Calu3 (cell line): ENCODE measurements at places on chromosomes 1 and 21.
A peak's percentile ranks its signal among the peaks of the same experiment; 100 is the strongest.

GRCh38 chr21:29384683-29385359, 86.1 kb downstream of the BACH1 start:
- no peak for DNase-seq

GRCh38 chr1:210496063-210496462, 167.4 kb downstream of the HHAT start:
- DNase-seq: no peak

- peak; percentile 37 for DNase-seq
These were observed 145.4 kb downstream of the SLC45A1 start for GRCh38 chr1:8463144-8463927.

DNA sequence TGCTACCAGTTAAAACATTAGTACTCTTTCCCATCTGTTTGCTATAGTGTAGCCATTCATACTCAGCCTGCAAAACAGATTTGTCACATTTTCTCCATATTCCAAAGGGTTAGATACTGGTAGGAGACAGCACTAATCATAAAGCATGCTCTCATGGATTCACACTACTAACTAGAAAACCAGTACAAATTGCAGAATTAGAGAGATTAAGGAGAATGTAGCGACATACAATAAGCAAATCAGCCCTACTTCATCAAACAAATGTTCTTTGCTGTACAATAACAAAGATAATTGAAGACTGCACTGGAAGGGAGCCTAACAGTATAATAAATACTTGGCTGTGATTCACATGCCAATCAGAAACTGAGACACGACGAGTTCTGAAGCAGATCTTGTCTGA, 368.0 kb upstream of the PRMT6 start:
- no peak for DNase-seq

DNA sequence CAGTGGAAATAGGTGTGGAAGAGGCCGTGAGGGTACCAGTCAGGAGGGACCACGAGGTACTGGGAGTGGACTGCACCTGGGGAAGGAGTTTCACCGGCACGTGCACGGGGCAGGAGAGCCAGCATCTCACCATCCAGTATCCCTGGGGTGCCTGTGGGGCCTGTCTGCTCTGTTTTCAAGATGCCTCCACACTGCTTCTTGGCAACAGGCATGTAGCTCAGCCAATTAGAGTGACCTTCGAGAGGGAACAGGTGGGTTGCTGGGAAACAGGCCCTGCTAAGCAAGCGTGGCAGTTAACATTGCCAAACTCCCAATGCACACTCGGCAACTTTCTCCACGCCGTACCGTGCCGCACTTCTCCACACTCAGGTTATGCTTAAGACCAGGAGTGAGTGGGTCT, 17.7 kb downstream of the KCNC4 start:
- DNase-seq: no peak

DNA sequence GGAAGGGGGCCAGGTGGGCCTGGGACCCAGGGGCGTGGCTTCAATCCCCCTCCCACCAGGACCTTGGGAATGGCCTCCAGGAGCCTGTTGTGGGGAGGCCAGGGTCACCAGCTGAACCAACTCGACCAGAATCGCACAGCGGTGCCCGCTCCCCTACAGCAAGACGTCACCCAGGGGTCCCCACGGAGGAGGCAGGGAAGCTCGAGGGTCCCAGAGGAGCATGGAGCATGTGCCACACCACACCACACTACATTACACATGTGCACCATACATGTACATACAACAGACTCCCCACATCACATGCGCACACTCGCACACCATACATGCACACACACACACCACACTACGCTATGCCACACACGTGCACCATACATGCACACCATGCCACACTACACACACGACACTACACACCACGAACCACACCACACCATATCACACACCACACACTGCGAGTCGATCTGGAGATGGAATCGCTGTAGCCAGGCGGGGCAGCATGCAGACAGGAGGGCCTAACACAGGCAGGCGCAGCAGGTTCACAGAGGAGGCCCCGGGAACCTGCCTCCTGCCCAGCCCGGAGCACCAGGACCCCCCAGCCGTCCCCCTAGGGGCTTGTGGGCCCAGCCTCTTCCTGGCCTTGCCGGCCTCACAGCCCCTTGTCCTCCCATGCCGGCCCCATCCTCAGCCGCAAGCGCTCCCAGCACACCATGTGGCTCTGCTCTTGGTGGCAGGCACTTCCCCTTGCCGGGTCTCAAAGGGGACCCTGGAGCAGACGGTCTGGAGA, 596 bp downstream of the ITGB2 start:
- no peak for DNase-seq

DNA sequence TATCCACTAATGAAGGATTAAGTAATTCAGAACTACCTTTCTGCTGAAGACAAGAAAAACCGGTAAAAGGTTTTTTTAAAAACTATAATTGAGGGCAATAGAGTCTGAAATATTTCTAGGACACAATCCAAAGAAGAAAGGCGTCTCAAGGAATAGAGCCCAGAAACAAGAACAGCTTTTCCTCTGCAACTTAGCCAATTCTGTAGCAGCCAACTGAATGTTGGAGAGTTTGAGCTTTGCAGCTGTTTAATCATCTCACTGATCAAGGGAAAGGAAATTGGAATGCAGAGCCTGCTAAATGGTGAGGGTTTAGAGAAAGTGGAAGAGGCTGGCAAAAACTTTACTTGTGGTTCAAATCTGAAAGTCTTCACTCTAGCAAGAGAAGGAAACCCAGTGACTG, 818.9 kb downstream of the KCNT2 start:
- DNase-seq: no peak

- DNase-seq: no peak
These were observed 7.6 kb downstream of the FMN2 start for GRCh38 chr1:240099329-240099728.

DNA sequence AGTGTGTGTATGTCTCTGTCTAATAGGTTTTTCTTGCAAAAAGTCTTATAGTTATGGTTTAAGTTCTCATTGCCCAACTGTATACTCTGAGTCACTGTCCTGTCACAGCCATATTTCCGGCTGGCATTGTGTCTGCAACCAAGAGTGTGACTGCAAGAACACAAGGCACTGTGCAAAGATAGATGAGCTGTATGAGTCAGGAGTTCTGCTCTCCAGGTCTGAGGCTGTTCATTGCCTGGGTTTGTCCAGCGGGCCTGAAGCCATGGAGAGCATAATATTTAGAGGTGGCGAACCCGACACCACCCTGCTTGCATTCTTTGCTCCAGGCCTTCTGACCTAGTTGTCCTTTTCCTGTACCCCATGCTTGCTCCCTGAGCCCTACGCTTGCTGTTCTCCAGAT, 50.9 kb upstream of the CNIH3 start:
- peak; percentile 60 for DNase-seq

DNA sequence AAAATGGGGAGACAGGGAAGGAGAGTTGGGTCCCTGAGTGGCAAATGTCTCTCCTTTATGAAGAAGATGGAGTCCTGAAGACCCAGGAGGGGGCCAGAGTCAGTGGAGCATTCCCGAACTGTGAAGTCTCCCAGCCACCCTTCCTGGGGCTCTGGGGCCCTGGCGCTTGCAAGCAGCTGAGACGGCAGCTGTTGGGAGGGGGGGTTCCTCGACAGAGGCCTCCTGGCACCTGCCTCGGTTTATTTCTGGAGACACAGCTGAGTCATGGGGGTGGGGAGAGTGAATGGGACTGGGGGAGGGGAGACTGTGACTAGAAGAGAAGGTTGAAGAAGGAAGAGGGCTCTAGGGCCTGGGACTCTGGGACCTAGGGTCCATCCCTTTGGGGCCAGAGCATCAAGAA, 14.0 kb downstream of the NES start:
- DNase-seq: no peak

DNA sequence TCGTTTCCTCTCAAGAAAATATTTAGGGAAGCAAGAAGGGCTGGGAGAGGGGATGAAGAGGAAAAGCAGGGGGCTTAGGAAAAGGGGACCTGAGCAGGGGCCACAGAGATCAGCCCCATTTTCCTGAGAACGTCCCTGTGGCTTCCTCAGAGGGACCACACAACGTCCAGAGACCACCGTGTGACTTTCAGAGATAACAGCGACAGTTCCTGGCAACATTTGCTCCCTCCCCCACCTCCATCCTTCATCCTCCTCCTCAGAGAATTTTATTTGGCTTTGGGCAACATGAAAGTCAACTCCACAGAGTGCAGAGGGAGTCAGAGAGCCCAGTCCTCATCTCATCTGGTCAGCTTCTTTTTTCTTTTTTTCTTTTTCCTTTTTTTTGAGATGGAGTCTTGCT, 50.9 kb downstream of the RUNX1 start:
- no peak for DNase-seq

DNA sequence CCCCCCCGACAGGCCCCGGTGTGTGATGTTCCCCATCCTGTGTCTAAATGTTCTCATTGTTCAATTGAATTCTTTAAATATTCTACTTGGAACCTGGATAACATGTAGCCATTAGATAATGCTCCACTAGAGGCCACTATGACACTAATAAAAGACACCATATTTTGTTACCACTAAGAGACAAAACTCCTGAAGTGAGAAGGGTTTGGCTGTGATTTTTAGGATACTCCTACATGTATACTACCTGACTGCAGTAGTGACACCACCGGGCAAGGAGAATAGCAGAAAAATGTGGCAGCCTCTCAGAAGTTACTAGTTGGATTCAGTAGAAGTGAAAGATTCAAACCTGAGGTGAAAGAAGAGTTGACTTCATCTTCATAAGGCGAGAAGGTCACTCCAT, 36.0 kb downstream of the F5 start:
- peak; percentile 13 for DNase-seq

- DNase-seq: no peak
These were observed 490.4 kb upstream of the NCAM2 start for GRCh38 chr21:20507783-20508182.

DNA sequence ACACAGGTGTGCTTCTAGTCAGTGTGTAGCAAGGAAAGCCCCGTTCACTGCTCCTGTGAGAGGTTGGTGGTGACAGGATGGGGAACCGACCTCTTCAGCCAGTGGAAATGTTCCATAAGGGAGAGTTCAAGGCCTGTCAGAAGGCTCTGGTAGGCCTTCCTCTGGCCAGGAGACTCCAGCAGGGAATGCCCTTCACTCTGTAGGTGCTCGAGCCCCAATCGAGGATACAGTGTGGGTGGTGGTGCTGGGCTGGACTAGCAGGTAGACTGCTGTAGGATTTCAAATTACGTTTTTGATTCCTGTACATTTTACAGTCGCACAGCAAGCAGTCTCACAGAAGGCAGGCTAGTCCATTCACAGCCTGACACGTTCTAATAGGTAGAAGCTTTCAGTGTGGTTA, 37.8 kb downstream of the NCF2 start:
- DNase-seq: no peak

DNA sequence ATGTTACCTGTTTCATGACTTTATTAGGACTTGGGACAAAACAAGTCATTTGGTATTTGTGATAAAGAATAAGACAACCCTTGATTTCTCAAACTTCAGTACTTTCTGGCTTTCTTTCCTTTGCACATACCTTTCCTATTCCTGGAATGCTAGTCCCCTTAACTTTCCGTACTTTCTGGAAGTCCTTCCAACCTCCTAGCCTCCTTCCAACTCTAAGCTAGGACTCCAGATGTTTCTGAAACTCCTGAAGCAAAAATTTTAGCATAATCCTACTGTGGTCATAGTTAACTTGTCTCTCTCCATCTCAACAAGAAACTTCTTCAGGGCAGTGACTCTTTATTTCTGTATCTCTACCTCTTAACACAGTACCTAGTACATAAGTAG, 19.8 kb upstream of the C1orf105 start:
- no peak for DNase-seq

GRCh38 chr1:15305468-15305770, 58.4 kb downstream of the FHAD1 start:
- no peak for DNase-seq

- DNase-seq: no peak
These were observed 9.3 kb upstream of the CACYBP start for GRCh38 chr1:174990382-174990999.

- DNase-seq: no peak
These were observed 125.0 kb upstream of the B3GALT2 start for GRCh38 chr1:193311226-193311948.

DNA sequence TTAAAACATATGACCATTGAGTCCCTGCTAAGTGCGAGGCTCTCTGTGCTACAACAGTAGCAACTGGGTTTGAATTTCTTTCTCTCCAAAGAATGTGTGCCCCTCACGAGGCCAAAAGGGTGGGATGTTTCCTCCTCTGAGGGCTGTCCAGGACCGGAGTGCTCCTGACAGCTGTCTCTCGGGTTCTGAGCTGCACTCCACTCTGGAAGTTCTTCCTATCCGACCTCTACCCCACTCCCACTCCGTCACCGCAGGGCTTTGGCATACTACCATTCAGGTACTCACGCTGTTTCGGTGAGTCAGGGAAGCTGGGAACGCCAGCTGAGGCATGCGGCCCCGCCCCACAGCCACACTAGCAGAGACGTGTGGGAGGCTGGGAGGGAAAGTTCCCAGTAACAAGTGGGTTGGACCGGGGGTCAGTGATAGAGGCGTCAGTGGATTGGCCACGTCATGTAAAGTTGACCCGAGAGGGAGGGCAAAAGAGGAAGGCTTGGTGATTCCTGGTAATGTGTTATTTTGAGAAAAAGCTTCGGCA, 705 bp upstream of the SLC50A1 start:
- peak; percentile 94 for DNase-seq

- no peak for DNase-seq
These were observed 8.5 kb downstream of the CCT8 start for GRCh38 chr21:29064850-29065481.

- peak; percentile 36 for DNase-seq
These were observed 1.7 kb downstream of the TOR1AIP1 start for GRCh38 chr1:179883745-179884138.

- no peak for DNase-seq
These were observed 57.7 kb upstream of the ZC3H11B start for GRCh38 chr1:219670426-219671149.

DNA sequence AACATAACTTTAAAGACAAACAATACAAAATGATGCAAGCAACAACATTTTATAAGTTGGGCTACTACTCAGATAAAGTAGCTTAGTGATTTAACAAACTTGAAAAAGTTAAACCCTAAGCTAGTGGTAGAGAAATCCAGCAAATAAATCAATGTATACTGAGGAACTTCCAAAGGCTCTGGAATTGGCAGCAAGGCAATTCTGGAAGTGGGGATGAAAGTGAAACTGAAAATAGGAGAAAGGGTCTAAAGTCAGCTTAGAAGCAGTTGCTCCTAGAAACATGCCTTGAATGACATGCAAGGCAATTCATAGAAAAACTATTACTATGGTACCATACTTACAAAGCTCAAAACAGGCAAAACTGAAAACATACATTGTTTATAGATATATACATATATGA, 90.0 kb upstream of the CAMK1G start:
- no peak for DNase-seq

GRCh38 chr21:39610703-39611102, 2.0 kb upstream of the B3GALT5 start:
- DNase-seq: no peak

DNA sequence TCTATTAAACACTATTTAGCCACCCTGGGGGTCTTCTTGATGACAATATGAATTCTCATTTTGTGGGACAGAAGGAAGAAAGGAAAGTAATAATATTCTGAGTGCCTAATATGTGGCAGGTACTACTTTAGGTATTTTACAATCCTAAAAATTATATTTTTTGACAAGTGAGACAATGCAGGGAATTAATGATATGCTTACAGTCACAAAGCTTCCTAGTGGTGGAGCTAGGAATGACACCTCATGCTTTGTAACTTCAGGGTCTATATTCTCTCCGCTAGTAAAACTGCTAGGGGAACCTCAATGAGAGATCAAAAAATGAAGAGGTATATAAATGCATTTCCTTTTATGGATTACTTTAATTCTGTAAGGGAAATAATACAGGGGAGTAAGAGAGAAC, 44.3 kb downstream of the TPR start:
- no peak for DNase-seq

- DNase-seq: no peak
These were observed 182.4 kb downstream of the TRABD2B start for GRCh38 chr1:47814612-47815395.

GRCh38 chr1:3068564-3069431, at the start of gene PRDM16:
TSS of gene PRDM16 (plus strand) at chr1:3069203. CDS start at chr1:3069260, 57 bp downstream.
- DNase-seq: peak; percentile 9
